ENCODE measurements at places on chromosomes 11 and 22.

DNA sequence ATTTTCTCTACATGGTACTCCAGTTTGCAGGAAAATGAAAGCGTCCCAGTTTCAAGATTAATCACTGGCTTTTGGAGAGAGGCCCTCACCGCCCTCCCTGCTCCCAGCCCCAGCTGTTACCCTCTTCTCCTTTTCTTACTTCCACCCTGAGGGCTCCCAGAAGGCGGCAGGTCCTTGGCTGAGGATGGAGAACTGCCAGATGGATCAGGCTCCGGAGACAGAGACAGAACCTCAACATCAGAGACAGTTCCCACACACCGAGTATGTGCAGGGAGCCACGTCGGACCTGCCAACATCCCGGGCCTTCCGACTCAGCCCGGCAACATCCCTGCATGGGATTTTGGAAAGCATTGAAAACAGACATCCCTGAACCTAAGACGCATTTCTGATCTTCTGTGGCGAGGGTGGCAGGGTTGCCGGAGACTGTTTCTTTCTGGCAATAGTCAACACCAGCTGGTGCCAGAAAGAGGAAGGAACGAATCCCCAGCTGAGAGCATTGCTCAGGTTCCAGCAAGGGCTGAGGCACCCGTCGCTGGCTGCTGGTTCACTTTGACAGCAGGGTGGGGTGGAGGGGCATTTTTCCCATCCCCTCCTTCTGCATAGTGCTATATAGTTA lies 467.1 kb downstream of the MIAT start:
- DNase-seq = no peak

DNA sequence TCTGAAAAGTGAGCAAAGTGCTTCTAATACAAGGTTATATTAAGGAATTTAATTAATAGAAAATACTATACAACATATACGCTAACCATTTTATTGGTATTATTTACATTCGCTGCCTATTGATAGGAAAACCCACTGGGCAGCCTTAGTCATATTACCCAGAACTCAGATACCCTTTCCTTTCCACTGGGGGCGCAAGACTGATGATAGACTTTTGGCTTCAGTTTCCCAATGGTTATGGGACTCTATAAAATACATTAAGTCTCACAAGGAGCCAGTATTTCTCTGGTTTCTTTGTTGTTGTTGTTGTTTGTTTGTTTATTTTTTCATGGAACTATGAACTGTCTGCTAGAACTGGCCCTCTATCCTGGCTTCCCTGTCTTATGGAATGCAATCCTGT lies 471.1 kb upstream of the KIRREL3 start:
- DNase-seq = no peak

GRCh38 chr11:20193307-20193706 lies 33.0 kb upstream of the DBX1 start:
- DNase-seq = no peak

DNA sequence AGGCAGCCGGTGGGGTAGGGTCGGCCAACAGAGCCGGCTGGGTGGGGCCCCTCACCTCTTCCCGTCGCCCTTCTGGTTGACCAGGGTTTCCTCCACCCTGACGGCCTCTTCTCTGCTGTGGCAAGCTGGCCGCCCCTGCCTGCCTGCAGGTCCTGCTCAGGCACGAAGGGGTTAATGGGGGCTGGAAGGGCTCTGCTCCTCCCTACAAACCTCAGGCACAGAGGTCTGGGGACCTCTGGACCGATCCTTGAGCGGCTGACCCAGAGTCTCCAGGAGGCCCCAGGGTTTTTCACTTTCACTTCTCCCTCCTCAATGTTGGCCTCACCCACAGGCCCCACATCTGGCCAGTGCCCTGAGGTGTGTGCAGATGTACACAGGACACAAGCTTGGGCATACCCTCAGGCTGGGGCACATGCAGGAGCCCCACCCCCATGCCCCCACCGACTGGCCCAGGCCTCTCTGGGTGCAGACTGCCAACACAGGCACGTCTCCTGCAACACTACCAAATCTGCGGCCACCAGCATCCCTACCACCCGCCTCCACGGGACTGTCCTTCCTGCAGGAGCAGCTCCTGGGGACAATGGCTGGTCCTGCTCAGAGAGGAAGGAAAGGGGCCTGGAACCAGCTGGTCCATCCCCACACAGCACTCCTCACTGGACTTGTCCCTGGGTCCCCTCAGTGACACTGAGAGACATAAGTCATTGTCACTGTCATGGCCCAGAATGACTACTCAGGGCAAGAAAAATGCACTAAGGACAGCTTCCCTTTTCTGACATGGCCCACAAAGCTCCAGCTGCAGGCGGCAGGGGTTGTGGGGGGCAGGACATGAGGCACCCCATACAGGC lies 3.2 kb upstream of the TBX1 start:
- no peak for DNase-seq

- no peak for DNase-seq
Measured at GRCh38 chr11:13763341-13763740, 94.9 kb downstream of the FAR1 start.

DNA sequence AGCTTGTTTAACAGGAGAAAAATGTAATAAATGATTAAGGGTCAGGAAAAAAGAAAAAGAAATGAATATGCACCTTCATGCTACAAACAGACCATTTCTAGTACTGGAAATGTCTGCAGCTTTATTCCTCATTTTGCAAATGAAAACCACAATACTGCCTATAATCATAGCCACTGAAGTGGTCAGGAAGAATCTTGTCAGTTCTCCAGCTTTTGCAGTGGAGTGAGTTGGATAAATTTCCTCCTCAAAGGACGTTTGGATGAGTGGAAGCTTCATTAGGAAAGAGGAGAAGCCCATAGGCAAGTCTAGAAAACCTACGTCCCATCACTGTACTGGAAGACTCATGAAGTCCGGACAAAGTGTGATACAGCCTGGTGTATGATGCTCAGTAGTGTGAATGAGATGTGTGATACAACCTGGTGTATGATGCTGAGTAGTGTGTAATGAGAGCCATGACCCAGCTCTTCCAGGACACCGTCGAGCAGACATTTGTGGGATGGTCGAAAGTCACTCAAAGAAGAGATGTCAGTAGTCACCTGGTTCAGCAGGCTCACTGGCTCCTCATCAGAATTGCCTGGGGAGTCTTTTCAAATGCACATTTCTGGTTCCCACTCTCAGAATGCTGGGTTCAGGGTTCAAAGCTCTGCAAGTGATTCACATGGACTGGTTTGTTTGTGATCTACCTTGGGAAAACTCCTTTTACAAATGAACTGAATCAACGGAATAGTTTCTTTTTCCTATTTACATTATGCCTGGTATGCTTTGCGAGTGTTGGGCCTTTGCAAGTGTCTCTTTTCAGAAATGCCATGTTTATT lies 101.3 kb downstream of the PDHX start:
- DNase-seq = no peak

DNA sequence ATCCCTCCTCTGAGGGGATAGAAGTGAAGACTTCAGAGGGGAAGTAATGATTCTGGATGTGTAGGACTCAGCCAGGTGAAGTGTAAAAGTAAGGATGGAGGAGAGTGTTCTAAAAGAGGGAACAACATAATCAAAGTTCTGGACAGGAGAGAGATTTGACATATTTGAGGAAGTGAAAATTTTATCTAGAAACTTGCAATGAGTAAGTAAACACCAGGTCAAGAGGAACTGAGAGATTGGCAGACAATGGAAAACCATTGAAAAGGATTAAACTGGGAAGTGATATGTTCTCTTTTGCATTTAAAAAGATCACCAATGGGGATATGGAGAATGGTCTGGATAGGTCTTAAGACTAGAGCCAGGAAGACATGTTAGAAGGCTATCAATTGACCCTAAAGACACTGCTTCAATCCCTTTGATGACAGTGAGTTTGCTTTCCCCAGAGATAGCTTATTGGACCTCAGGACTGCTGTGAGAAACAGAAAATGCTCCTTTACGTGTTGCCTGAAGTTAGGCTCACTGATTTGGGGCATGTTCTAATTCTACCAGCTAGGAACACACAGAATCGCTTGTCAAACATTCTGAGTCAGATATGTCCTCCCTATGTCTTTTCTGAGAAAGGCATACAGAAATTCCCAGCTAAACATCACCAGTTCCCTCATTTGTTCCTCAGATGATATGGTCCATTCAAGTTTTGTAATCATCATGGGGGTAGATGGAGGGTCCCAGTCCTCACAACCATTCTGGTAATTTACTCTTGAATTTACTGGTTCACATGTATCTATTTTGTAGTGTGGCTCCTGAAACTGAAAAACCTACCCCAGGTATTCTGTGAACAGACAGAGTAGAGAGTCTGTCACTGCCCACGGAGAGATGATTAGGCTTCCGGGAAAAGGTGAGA lies 144.9 kb downstream of the MAML2 start:
- DNase-seq = no peak

GRCh38 chr11:46348566-46349401 lies 1.5 kb downstream of the DGKZ start:
- no peak for DNase-seq

GRCh38 chr22:36237462-36238372 lies 1.6 kb downstream of the APOL2 start:
- peak; percentile 18 for DNase-seq

GRCh38 chr11:93591247-93591898 lies 48.2 kb upstream of the SMCO4 start:
- no peak for DNase-seq

GRCh38 chr11:118921121-118921928 lies 4.4 kb downstream of the BCL9L start:
- DNase-seq = no peak

DNA sequence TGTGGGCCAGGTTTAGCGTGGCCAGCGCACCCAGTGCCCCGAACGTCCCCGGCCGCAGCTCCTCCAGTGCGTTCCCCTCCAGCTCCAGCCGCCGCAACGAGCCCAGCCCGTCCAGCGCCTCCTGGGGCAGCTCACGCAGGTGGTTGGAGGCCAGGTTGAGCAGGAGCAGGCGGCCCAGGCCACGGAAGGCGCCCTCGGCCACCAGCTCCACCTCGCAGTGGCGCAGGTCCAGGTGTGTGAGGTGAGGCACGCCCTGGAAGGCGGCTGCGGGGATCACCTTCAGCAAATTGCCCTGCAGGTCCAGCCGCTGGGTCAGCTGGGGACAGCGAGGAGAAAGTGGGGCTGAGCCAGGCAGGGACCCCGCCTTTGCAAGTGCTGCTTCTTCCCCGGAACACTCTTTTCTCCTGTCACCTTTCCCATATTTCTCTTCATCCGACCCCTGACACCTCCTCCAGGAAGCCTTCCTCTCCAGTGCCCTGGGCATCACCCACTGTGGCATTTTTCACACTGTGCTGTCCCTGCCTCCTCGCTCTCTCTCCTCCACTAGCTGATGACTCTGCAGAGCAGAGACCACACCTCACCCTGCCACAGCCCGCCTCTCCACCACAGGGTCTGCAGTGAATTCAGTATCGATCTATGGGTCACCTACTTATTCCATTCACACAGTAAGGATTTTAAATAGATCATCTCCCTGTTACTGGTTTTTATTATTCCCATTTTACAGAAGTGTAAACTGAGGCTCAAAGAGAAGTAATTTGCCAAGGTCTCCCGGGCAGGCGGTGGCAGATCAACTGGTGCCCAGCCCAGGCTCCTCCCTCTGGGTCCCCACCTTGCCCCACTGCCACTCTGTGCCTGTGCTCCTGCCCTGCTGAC lies 1.9 kb downstream of the CHADL start:
- DNase-seq = no peak

- no peak for DNase-seq
Measured at GRCh38 chr11:63551889-63552266, 11.3 kb downstream of the PLAAT2 start.

- DNase-seq = peak; percentile 62
Measured at GRCh38 chr11:12893787-12894672, 115.1 kb upstream of the RASSF10 start.

- no peak for DNase-seq
Measured at GRCh38 chr11:78828676-78829075, 254.0 kb upstream of the NARS2 start.

- no peak for DNase-seq
Measured at GRCh38 chr11:83727251-83727650, 441.1 kb upstream of the CCDC90B start.

DNA sequence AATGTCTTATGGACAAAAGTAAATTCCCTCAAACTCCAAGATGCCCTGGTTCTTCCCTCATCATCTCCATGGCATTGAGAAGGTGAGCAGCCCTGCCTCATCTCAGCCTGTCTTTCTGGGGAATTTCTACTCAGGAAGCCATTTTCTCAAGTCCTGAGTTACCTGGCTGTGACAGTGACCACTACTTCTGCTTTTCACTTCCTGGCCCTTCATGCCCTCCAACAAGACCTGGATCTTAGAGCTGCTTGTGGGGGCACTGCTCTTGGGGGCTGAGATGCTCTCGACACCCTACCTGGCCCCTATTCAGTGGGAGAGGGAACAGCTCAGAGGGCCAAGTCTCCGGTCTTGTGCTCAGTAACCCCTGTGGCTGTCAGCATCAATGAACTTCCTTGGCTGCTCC lies 5.5 kb upstream of the IGSF22 start:
- no peak for DNase-seq

DNA sequence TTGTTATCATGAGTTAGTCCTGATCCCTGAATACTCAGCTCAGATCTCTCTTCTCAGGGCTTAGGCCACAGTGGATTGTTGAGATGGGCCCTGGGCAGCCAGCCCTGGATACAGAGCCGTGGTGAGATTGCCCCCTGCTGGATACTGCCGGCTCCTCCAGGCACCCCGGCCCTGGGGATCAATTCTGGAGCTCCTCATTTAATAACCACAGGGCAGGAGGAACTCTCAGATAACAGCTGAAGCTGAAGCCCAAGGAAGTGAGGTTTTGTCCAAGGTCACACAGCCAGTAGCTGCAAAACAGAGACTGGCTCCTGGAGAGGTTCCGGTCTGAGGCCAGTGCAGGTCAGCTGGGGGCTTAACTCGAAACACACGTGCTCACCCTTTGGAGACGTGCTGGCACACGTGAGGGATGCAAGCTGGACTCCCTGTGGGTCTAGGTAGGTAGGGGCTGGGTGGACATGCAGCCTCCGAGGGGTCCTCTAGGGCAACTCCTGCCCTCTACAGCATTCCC lies 16.0 kb downstream of the USH1C start:
- DNase-seq = no peak

GRCh38 chr11:78076733-78077403 lies 2.8 kb downstream of the NDUFC2 start:
- DNase-seq = no peak

DNA sequence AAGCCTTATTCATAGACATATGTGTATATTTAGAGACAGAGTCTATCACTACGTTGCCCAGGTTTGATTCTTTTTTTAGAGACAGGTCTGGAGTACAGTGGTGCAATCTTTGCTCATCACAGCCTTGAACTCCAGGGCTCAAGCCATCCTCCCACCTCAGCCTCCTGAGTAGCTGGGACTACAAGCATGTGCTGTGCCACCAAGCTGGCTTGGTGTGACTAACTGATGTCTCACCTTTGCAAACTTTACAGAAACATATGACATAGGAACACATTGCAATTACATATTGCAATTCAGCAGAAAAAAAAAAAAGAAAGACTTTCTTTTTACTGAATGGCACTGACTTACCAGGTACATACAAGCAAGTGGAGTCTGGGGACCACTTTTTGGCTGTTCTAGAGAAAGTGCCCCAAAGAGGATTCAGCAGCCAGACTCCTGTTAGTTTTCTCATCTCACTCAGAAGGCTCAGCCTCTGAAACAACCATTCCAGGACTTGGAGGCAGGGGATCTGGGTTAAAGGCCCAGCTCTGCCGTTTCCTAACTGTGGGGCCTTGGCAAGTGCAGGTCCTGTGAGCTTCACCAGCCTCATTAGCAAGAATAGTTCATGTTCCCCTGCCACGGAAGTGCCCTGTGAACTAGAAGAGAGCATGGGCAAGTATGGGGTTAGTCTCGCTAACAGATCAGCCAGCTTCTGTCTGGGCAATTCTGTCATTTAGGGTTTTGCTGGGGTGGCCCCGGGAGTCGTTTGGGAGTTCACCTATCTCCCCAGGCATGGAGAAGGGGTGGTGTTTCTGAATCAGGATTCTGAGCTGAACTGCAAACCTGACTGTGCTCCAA lies 11.3 kb upstream of the NFAM1 start:
- DNase-seq = no peak

- DNase-seq = no peak
Measured at GRCh38 chr11:84549217-84549616, 1077.9 kb downstream of the DLG2 start.
